ENCODE measurements at places on chromosomes 4 and X. TPM values are rescaled to one million over a fixed set of nuclear protein-coding genes. Genes with fewer than 3 reads are reported as not detected.

- no peak for DNase-seq
Observed at GRCh38 chr4:81826335-81826734, 354.6 kb upstream of the RASGEF1B start.

GRCh38 chr4:173478201-173478912 is 51.7 kb downstream of the HAND2 start:
- no peak for DNase-seq

GRCh38 chrX:23937100-23937499 is 29.3 kb downstream of the CXorf58 start:
- no peak for DNase-seq

DNA sequence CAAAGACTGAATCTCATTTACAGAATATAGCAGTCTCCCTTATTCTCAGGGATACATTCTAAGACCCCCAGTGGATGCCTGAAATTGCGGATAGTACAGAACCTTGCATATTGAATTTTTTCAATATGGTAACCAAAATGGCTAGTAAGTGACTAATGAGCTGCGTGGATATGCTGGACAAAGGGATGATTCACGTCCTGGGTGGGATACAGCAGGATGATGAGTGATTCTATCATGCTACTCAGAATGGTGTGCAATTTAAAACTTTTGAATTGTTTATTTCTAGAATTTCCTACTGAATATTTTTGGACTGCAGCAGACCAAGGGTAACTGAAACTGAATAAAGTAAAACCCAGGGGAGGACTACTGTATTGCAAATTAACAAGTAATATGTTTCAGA is 66.7 kb downstream of the STAG2 start:
- DNase-seq: no peak

DNA sequence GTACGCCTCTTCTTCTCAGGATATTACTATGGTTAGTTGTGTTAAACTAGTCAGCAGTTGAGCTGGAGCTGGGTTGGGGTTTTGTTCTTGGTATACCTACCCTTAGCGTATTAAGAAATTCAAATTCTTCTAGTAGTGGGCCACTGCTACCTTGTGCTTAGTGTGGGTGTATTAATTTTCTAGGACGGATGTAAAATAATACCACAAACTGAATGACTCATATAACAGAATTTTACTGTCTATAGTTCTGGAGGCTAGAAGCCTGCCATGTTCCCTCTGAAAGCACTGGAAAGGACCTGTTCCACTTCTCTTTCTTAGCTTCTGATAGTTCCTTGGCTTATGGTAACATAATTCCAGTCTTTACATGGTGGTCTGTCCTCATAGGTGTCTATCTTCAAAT is 1274.7 kb downstream of the ADGRL3 start:
- DNase-seq: no peak

GAGE12H gene
- not detected for total RNA-seq

Measured in glutamatergic neuron (in vitro differentiated cells).